ENCODE measurements at places on chromosomes 6 and 20.

GRCh38 chr6:87171938-87172633 is 16.7 kb downstream of the ZNF292 start:
- DNase-seq = no peak

GRCh38 chr6:42507901-42508300 is 55.9 kb upstream of the UBR2 start:
- no peak for DNase-seq

DNA sequence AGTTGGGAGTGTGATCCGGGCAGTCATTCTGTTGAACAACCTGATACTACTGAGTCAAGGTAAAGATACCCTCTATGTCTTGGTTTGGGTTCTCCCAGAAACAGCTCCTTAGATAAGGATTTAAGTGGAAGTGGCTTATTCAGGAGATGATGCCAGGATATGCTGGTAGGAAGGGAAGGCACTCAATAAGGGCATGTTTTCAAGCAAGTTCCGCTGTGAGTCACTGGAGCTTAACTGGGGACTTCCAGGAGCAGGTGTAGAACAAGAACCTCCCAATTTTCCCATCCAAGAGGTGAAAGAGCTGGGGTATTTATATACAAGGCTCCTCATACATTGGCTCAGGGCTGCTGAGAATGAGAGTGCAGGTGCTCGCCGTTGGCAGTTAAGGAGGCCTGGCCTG is 218.6 kb downstream of the AKAP7 start:
- no peak for DNase-seq

DNA sequence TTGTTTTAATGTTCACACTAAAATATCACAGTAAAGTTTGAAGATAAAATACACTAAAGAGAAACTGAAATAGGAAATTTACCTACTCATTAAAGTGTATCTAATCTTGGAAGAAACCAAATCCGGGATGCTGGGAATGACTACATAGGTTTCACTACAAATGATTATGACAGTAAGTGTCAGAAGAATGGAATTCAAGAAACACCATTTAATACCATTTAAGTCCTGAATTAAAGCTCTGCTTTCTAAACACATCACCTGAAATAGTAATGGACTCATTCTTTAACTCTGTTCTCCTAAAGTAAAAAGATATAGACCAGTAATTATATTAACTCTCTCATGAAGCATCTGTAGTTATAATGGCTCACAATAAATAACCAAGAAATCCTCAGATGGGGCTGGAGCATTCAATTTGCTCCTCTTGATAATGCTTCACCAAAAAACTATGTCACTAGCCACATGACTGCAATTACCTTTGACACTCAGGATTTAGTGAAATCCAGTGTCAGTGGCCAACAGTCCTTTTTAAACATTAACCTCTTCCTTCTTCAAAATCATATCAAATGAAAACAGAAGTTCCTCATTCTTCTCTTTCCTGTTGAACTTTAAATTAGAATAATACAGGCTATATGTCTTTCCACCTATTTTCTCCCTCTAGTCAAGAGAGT is 41.4 kb downstream of the MAP7 start:
- DNase-seq = no peak

DNA sequence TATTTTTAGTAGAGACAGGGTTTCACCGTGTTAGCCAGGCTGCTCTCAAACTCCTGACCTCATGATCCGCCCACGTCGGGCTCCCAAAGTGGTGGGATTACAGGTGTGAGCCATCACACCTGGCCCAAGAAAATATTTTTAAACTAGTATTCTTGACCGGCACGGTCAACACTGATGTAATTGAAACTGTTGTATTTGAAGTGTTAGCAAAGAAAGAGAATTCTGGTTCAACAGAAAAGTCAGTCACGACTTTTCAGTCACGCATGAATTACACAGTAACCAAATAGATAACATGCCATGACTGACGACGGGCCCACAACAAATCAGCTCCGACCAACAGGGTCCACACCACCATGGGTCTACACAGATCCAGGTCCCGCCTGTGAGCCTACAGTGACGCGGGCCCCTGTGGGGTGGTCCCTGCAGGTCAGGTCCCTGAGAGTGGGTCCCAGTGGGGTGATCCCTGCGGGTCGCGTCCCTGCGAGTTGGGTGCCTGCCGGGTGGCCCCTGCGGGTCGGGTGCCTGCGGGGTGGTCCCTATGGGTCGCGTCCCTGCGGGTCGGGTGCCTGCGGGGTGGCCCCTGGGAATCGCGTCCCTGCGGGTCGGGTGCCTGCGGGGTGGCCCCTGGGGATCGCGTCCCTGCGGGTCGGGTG is 1.0 kb downstream of the GMEB2 start:
- DNase-seq = no peak

DNA sequence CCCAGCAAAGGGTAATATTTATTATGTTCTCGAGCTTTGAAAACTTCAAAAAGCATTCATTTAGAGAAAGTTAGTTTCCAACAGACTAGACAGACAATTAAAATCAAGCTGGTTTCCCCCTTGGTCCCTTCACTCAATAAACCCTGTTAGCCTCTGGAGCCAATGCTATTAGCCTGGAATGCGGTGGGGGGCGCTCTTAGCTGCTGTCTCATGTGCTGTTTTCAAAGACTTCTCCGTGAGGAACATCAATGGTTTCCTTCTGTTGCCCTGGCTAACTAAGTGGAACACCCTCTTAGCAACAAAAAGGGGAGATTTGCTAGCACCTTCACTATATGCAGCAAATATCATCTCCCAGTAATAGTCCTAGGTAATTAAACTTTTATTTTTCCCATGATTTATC is 86.4 kb downstream of the LY86 start:
- DNase-seq = no peak

GRCh38 chr6:126721581-126722160 is 381.8 kb downstream of the CENPW start:
- no peak for DNase-seq

DNA sequence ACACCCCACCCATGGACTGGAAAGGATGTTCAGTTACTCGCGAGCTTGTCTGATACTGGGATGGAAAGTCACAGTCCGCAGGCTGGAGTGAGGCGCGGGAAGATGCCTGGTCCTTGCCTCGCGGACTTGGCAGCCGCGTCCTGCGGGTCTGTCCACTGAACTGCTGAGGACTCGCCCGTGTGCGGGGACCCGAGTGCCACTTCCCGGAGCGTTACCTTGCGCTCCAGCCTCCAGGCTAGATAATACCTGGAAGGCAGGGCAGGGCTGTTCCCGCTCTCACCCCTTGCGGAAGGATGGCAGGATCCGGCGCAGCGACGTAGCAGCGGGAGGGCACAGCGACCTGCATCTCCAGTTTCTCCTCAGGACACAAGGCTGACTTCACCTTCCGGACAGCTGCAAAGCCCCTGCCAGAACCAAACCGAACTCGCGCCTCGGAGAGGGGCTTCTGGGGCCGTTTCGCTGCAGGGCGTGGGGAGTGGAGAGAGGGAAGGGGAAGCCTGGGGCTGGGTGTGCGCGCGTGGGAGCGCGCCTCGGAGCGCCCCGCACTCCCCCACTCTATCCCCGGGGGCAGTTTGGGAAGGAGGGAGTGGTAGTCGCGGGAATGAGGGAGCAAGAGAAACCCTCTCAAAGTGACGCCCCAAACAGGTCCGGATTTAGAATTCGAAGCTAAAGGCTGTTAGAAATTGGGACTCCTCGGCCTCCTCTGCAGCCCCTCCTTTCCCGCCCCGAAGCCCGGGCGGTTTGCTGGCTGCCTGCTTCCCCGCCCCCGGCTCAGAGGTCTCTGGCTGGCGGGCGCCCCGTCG is at the start of gene KCNQ5:
TSS of gene KCNQ5 (plus strand) at position 774 of the 803 bp plus-strand sequence.
- no peak for DNase-seq

DNA sequence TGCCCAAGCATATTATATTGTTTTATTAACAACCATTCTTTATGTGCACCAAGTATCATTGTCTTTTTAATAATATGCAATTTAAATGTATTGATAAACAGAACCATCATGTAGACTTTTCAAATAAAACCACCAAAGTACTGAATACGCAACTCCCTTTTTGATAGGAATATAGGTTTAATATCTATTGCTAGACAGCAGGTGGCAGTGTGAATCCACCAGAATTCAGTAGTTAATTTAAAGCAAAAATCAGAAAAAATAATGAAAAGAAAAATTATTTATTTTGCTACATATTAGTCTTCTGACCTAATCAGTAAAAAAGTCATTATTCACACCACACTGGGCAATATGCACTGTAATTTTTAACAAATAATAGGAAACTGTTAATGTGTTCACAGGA is 143.7 kb downstream of the KLHL32 start:
- DNase-seq = peak; percentile 39

DNA sequence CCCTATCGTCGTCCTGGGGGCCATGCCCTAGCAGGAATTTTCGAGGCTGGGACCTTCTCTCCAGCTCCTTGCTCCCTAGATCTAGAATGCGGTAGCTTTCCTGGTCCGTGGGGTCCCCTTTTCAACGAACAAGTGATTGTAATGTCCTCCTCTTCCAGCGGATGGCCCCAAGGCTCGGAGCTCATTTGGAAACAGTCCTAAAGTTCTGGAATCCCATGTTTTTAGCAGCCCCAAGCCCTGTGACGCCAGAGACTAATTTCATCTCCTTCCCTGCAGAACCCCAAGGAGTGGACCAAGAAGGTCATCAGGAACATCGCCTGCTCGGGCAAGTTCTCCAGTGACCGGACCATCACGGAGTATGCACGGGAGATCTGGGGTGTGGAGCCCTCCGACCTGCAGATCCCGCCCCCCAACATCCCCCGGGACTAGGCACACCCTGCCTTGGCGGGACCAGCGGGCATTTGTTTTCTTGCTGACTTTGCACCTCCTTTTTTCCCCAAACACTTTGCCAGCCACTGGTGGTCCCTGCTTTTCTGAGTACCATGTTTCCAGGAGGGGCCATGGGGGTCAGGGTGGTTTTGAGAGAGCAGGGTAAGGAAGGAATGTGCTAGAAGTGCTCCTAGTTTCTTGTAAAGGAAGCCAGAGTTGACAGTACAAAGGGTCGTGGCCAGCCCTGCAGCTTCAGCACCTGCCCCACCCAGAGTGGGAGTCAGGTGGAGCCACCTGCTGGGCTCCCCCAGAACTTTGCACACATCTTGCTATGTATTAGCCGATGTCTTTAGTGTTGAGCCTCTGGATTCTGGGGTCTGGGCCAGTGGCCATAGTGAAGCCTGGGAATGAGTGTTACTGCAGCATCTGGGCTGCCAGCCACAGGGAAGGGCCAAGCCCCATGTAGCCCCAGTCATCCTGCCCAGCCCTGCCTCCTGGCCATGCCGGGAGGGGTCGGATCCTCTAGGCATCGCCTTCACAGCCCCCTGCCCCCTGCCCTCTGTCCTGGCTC is 48.5 kb downstream of the PYGB start:
- no peak for DNase-seq

- DNase-seq = no peak
These were observed 99.0 kb downstream of the CLIC5 start for GRCh38 chr6:45916692-45917091.

DNA sequence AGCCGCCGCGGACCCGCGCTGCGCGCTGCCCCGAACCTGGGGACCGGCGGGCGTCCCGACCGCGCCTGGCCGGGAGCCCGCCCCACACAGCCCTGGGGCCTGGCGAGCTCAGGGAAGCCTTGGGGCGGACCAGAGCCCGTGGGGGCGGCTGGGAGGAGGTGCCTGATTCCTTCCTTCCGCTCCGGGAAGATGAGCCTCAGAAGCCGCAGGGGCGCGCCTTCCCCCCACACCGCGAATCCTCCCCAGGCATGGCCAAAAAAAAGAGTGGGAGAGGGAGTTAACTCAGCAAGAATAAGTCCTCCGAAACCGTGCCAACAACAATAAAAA is at the start of gene CBLN4:
TSS of gene CBLN4 (minus strand) at position 131 of the 327 bp plus-strand sequence. CDS start 1,348 bp downstream, outside the sequence.
- no peak for DNase-seq

DNA sequence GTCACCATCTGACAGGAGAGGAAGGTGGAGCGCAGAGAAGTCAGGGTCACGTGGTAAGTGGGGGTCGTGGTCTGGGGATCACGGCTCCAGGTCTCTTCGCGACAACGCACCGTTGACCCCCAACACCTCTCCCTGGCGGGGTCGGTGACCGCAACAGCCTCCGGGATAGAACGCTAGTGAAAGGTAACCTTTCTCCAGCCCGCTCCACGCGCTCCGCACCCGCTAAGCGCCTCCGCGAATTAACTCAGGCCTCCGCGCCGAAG is 600 bp upstream of the SYNJ2 start:
- DNase-seq = no peak

DNA sequence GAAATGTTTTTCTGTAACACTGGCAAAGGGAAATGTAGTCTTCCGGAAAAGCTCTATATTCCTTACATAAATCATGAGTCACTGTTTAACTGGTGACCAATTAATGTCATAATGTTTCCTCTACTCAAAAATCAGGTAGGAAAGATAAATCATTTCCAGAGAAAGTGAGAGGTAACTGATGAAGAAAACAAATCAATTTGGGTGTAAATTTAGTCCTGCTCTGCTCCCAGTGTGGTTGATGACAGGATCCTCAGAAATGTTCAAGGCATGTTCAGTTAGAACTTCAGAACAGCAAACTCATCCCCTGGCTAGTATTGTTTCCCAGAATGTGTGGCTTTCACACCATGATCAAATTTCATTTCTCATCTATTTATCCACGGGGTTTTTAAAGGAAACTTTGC is 38.8 kb upstream of the SPACA1 start:
- peak; percentile 7 for DNase-seq

DNA sequence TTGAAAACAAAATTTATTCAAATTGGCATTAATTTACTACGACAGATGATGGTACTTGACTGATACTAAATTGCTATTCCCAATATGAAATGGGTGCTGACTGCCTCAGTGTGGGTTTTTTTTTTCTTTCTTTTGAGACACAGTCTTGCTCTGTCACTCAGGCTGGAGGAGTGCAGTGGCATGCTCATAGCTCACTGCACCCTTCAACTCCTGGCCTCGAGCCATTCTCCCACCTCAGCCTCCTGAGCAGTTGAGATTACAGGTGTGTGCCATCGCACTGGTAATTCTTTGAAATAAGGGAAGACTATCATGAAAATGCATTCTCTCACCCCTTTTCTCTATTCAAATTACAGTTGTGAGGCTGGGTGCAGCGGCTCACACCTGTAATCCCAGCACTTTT is 22.5 kb downstream of the PDSS2 start:
- no peak for DNase-seq
